Aorta (tissue), 5 donors: ENCODE measurements at places on chromosomes 5 and 9.

GRCh38 chr9:121860744-121861143, 209.3 kb downstream of the DAB2IP start:
- peak; percentile 69 for DNase-seq

GRCh38 chr5:100855295-100855694, 47.8 kb downstream of the ST8SIA4 start:
- DNase-seq: no peak

DNA sequence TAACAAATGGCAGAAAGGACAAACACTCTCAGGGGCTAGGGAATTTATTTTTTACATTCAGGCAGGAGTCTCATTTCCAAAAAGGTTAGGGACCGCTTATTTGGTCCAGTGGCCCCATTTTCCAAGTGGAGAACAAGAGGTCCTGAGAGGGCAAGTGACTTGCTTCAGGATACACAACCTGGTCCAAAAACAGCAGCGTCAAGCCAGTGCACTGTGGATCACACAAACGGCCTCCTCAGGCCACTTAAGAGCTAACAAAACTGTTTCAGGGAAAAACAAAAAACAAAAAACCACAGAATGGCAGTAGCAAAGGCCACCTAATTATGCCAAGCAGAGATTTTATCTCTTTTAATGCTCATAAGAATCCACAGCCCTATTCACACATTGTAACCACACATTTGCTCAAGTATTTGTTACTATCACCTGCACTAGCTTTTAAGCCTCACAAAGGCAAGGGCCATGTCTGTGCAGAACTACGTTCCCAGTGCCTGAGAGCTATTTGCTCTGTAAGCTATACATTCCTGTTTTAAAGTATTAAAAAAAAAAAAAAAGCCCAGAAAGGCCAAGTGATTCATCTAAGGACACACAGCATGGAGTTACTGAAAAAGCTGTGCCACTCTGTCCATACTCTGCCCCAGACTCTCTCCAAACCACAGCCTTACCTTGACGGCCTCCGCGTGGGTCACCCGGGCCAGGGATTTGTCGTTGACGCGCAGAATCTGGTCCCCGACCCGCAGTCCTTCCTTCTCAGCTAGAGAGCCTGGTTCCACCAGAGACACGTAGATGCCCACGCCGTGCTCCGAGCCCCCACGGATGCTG, 1.5 kb downstream of the WHRN start:
- DNase-seq: no peak

GRCh38 chr9:91664663-91665062, 241.0 kb upstream of the NFIL3 start:
- no peak for DNase-seq

- no peak for DNase-seq
Measured at GRCh38 chr9:130667120-130667435, 2.7 kb downstream of the PRDM12 start.

DNA sequence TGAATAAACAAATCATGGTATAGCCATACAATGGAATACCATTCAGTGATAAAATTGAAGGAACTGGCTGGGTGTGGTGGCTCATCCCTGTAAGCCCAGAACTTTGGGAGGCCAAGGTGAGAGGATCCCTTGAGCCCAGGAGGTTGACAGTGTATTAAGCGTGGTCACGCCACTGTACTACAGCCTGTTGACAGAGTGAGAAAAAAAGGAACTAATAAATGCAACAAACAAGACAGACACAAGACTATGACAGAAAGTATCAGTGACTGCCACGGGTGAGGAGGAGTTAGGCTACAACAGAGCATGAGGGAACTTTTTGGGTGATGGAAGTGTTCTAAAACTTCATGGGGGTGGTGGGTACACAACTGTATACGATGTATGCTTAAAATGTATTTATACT, 2.2 kb downstream of the FNIP1 start:
- DNase-seq: no peak

- no peak for DNase-seq
Measured at GRCh38 chr5:159092332-159092687, 7.4 kb downstream of the EBF1 start.

GRCh38 chr9:94870793-94871558, 144.5 kb downstream of the AOPEP start:
- DNase-seq: no peak

GRCh38 chr5:62432621-62433064, 20.1 kb downstream of the IPO11 start:
- DNase-seq: no peak

- peak; percentile 77 for DNase-seq
Measured at GRCh38 chr5:150540615-150541396, 32.9 kb downstream of the NDST1 start.

DNA sequence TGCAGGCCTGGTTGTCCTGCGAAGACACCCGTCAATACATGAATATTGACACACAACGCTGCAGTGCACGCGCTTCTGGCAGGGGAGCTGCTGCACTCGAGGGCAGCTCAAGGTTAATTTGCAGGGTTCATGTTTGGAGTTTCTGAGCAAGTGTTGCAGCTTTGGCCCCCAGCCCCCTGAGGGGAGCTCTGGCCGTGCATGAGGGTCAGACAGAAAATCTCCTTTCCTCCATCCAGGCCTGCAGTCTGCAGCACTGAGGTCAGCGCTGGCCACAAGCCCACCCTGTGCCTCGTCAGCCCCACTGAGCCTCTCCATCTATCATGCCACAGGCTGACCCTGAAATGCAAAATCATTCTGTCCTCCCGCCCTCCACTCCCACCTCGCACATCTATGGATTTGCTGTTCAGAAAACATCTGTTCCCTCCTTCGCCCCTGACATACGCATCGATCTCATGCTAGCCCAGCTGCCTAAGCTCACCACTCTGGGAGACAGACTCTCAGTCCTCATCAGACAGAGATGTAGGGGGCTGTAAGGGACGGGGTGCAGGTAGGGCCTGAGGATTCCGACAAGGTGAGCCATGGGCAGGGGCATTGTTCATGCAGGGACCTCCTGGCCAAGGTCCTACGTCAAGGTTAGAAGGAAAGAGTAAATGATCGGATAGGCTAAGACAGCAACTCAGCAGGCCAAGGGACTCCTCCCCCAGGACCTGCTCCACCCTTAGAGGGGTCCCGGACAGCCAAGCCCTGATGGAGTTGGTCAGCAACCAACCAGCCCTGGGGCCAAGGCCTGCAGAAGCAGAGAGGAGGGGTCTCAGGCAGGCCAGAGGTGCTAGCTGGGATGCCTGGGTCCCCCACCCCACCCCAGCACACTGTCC, 125.1 kb downstream of the KCNIP1 start:
- no peak for DNase-seq

DNA sequence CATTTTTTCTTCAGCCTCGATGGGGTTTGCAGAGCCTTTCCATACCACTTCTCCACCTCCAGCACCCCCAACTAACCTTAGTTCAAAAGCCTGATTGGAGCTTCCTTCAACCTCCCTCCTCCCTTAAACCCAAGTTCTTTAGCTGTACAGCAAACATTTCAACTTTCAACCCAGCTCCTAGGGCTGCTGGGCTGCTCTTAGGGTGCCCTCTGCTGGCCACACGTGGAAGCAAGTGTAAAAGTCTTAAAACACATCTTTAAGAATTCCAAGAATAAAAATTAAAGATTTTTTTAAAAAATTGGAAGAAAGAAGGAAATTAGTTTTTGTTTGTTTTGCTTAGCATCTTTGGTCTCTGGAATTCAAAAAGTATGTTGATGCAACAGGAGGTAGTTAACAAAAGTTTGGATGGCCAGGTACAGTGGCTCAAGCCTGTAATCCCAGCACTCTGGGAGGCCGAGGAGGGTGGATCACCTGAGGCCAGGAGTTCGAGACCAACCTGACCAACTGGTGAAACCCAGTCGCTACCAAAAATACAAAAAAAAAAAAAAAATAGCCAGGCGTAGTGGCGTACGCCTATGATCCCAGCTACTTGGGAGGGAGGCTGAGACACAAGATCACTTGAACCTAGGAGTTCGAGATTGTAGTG, 15.5 kb upstream of the HSD17B3 start:
- DNase-seq: no peak

DNA sequence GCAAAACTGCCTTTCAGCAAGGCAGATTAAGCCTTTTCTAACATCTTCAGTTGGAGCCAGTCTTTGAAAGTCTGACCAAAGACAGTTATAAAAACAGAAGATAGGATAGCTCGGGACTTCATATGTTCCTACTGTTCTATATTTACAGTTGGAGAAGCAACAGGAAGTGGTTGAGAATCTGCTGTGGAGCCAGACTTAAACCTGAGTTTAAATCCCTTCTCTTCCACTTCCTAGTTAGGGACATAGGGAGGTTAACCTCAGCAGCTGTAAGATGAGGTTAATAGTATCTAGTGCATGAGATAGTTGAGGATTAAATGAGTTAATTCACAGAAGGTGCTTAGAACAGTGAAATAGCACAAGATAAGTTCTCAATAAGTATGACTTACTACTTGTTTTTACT, 84.5 kb upstream of the FREM1 start:
- no peak for DNase-seq

DNA sequence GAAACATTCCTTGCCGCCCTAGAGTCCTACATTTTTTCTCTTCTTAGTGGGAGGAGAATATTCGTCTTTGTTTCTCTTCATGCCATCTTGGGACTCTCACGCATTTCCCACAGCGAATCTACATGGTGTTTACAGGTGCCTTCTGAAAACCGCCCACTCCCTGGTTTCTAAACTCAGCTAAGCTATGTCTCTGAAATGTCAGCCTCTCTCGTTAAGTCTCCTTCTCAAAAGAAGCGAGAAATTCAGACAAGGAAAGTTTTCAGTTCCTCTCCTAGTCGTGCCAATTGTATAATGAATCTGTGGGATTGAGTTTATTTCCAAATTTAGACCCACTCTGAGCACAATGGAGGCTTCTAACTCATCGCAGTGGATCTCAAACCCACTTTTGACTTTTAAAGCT, 186.8 kb upstream of the NFIB start:
- no peak for DNase-seq

GRCh38 chr5:83767409-83767992, 46.8 kb upstream of the HAPLN1 start:
- no peak for DNase-seq

DNA sequence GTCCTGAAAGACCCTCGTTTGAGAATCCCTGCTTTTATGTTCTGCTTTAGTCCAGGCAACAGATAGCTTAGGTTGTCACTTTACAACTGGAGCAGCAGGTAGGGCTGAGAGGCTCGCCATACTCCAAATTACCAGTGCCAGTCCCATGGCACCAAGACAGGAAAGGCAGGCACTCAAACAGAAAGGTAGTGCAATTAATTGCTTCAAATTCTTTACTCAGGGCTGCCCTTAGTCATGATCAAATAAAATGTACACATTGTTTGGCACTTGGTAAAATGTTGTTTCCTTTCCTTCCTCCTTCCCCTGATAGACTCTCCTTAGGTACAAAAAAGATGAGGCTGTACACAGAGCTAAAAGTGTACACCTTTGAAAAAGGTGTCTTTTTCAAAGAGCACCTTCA, 115.8 kb upstream of the CCDC152 start:
- no peak for DNase-seq
